ENCODE measurements at places on chromosomes 16 and 17.

DNA sequence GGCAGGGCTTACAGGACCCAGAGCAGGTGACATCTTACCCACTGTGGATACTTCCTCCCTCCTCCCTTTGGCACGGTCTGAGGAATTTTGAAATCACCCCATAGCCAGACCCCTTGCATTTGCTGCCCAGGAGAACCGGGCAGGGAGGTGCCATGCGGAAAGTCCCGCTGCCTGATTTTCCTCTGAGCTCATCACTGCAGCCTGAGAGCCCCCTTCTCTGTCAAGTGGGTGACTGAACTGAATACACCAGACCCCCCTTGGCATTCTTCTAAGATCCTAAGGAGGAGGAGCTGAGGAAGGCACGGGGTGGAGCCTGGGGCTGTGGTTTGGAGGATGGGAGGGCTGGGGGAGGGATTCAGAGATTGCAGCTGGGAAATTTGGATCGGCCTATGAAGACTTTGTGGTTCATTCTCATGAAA is 173.4 kb downstream of the RAB11FIP4 start:
- DNase-seq, result no peak

DNA sequence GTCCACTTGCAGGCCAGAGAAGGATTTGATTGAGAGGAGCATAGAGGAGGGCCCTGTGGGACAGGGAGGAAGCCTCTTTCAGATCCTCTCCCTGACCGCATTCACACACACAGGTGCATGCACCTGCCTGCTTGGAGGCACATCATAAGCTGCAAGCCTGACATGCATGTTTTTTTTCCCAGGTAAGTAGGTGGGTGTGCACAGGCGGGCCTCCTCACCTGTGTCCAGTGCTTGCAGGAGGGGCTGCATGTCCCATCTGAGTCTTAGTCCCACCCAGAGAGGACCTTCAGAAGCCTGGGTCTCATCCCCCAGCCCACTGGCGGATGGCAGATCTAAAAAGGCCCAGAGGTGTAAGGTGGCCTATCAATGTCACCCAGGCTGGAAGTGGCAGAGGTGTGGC is 130.8 kb downstream of the TMEM132E start:
- no peak for DNase-seq

GRCh38 chr16:9706217-9706836 is 475.9 kb downstream of the GRIN2A start:
- no peak for DNase-seq

DNA sequence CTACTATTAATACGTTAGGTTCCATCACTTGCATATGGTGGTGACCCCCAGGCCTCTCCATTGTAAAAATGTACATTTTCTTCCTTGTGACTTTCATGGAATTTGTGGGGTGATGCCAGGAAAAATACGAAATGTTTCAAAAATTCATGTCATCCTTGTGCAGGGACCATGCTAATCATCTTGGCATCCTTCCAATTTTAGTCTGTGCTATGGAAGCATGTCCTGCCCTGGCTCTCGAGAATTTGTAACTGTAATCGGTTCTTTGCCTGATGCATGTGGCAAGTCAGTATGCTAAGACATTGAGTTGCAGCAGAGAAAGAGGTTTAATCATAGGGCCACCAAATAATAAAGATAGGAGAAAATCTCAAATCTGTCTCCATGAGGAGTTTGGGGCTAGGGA is 14.3 kb upstream of the GINS3 start:
- no peak for DNase-seq

DNA sequence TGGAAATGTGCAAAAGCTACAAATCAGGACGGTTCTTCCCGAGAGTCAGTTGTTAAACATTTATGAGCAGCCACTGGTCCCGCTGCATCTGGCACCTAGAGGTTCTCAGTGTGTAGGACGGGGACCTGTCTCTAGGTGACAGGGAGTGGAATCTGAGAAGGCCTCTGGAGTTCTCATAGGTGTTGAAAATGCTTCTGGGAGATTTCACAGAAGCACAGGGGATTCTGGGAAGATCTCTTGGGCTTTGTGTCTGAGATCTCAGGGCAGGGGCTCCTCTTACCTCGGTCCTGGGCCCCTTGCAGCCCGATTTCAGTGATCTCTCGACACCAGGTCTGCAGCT is 8.9 kb downstream of the ALOX15 start:
- DNase-seq, result no peak

DNA sequence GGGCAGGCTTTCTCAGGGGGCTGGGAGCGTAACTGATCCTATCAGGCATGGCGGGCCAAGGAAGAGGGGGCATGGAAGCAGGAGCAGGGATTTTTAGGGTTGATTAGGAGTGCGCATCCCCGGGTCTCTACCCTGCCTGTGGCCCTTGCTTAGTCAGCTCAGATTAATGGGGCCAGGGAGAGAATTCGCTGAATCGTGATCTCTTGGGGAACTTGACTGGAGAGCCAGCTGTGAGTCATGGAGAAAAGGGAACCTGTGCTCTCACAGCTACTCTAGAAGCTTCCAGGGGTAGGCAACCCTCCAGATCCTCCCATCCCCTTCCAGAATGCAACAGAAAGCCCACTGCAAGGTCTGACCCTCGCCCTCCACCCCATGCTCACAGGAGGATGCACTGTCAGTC is 3.6 kb downstream of the FOXN1 start:
- no peak for DNase-seq

DNA sequence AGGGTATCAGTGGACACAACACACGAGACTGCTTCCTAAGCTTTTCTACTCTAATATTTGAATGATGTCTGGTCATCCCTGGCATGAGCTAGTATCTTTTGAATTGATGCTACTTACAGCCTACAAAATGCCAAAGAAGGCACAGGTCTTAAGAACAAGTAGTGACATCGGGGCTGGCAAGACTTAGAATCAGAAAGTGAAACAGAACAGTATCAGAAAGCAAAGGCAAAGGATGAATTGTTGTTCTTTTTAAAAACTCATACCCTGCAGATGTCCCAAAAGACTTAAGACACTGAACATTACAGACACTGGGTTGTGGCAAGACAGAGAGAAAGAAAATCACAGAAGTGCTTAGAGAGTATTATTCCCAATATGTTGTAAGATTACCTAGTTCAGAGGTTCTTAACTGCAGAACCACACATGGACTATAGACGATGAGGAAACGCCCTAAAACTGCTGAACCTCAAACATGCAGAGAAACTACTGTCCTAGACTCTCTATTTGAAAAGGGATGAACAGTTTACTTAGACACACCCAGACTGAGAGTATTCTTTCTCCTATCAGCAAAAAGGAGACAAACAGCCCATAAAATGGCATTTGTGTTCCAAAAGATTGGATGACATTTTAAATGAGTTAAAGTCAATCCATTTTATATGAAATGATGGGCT is 12.5 kb downstream of the ZNF19 start:
- no peak for DNase-seq

DNA sequence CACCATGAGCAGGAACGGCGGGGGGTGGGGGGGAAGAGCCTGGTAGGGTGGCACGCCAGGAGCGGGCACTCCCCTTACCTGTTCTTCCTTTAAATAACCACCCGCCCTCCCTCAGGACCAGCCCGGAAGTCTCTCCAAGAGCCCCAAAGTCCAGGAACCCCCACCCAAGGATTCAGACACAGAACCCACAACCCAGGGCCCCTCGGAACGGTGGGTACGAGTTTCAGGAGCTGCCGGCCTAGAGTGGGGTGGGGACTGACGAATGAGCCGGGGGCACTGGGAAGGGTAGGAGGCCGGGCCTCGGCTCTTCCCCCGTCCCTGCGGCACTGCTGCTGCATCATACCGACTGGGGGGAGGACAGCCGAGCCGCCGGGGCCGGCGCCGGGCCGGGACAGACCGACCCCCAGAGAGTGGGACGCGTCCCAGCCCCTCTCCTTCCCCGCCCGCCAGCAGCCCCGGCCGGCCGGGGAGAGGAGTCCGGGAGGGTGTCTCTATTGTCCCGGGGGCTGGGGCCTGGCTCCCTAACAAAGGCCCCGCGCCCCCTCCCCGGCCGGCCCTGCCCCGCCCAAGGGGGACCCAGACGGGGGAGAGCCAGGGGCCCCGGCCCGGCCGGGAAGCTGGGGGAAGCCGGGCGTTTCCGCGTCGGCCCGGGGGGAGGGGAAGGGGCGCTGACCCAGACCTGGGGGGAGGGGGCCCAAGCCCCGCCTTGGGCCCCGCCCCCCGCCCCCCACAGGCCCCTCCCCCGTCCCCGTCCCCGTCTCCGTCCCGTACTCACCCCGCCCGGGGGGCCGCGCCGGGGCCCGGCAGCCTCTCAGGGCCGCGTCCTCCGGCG is 747 bp downstream of the ATXN7L3 start:
- DNase-seq, result peak; percentile 18

GRCh38 chr17:42345396-42346073 is 42.7 kb downstream of the STAT3 start:
- DNase-seq, result no peak

GRCh38 chr17:56928586-56928985 is 14.7 kb upstream of the TRIM25 start:
- DNase-seq, result no peak

GRCh38 chr17:59825533-59826322 is 67.0 kb downstream of the TUBD1 start:
- no peak for DNase-seq

GRCh38 chr17:74704544-74704943 is 8.2 kb downstream of the CD300LF start:
- no peak for DNase-seq

- DNase-seq, result no peak
These were observed 116.8 kb upstream of the CREBBP start for GRCh38 chr16:3997231-3997841.

- no peak for DNase-seq
These were observed 413.3 kb upstream of the EEF2KMT start for GRCh38 chr16:5510819-5511370.

DNA sequence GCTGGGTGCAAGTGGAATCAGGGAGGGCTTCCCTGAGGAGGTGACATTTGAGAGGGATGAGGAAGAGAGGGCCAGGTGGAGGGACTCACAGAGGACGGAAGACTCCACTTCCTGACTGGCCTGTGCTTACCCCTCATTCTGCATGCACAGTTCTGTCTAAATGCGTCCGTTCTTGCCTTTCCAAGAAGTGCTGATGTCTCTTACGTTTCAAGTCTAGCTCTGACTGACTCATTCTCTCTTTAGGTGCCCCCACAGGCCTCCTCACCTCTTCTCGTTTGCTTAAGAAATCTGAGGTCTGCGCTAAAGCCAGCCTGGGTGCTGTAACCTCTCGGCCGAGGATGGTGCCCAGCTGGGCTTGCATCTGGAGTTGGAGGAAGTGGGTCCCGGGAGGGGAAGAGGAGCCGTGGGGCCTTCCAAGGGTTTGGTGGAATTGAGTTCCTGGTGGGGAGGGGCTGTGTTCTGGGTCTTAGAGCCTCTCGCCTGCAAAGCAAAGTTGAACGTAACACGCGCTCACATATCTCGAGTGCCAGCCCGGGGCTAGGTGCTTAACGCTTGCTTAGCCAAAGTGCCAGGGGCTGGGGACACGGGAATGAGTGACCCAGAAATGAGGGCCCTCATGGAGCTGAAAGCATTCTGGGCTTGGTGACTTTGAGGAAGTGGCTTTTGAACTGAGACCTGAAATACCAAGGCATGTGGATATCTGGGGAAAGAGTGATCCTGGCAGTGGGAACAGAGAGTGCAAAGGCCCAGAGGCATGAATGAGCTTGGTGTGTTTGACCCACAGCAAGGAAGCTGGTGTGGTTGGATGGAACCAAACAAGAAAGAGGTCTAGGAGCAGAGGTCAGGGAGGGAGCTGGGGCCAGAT is 4.8 kb downstream of the IL4R start:
- DNase-seq, result no peak
